ENCODE measurements at places on chromosomes 6 and 20.
A peak's percentile ranks its signal among the peaks of the same experiment; 100 is the strongest.

DNA sequence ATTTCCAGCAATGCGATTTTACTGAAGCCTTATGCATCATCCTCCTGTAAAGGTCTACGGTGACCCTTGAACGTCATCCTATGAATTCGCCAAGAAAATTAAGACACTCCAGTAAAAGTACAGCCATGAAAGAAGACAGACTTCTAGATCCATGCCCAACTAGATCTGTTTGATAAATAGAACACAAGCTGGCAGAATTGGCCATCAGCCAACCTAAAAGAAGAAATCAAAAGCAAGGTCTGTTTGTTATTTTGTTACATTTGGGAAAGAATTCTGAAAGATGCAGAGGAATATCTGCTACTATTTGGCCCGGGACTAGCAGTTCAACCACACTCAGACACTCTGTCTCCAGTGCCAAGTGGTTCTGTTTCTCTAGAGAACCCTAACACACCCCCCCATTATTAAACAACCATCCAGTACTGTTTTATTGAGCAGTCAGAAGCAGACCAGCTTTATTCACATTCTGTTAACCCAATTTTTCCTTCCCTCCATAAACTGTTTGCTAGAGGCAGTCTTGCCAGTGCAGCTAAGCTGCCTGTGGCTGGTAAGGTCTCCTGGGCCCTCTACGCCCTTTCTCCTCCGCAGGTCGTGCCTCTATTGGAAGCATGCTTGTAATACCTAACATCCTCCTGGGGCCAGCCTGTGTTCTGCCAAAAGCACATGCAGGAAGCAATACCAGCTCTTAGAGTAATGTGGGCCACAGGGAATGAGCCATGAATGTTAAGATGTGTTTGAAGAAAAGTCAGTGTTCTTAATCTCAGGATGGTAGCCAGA is 30.7 kb downstream of the LY86 start:
- DNase-seq = no peak

DNA sequence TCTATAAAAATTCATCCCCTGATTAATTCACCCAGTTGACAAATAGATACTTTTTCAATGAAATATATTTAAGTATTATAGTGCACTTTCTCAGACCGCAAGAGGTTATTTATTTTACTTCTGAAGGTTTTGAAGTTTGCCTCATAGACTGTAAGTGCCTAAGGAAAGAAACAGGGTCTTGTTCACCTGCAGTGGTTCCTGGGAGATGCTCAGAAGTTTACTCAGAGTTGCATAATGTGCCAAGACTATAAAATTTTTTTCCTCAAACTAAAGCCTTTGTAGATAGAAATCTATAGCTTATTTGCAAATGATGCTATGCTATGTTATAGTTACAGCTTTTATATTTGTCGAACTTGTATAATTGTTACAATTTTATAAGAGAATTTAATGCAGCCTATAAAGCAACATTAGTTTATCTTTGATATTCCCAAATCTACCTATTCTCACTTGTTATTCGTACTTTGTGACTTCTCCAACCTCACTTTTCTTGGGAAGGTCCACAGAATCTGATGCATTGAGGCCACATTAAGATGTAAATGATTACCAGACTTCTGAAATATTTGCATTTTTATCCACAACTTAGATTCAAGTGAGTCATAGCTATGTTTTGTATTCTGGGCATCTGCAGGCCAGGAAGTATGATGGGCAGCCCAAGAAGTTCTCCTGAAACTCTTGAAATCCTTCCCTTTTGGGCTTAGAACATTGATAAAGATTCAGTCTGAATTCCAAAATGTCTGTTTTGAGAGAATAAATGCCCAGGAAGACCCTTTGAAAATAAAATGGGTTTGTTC is 35.7 kb downstream of the KCNQ5 start:
- peak; percentile 44 for DNase-seq

GRCh38 chr6:30113003-30113759 is at the start of gene TRIM31:
TSS of gene TRIM31 (minus strand) at chr6:30113090. CDS start at chr6:30112805, 285 bp downstream.
- DNase-seq = no peak

- DNase-seq = peak; percentile 59
Observed at GRCh38 chr20:62143957-62144825, 622 bp downstream of the SS18L1 start.

- DNase-seq = peak; percentile 11
Observed at GRCh38 chr20:46202766-46203509, 84.8 kb downstream of the CD40 start.

GRCh38 chr6:35071347-35071994 is 69.7 kb downstream of the TCP11 start:
- no peak for DNase-seq

GRCh38 chr20:60518022-60518421 is 559.8 kb downstream of the CDH26 start:
- DNase-seq = no peak

- no peak for DNase-seq
Observed at GRCh38 chr20:1959156-1959555, 34.7 kb downstream of the PDYN start.

- no peak for DNase-seq
Observed at GRCh38 chr6:139184047-139184446, 49.2 kb downstream of the HECA start.

DNA sequence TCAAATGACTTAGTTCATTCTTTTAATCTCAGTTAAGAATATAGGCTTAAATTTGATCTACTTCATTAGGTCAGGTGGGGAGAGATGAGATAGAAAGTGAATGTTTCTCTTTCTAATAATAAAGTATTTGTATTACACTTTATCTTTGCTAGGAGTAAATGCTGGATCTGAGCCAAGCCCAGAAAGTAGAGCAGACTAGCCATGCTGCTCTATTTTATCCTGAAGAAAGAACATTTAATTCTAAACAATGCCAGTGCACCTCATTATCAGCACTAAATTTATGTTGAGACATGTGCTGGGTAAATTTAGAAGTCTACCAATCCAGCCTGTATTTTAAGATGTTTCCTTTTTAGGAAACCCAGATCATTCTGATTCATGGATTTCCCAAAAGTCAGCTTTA is 43.5 kb downstream of the AKIRIN2 start:
- peak; percentile 58 for DNase-seq

DNA sequence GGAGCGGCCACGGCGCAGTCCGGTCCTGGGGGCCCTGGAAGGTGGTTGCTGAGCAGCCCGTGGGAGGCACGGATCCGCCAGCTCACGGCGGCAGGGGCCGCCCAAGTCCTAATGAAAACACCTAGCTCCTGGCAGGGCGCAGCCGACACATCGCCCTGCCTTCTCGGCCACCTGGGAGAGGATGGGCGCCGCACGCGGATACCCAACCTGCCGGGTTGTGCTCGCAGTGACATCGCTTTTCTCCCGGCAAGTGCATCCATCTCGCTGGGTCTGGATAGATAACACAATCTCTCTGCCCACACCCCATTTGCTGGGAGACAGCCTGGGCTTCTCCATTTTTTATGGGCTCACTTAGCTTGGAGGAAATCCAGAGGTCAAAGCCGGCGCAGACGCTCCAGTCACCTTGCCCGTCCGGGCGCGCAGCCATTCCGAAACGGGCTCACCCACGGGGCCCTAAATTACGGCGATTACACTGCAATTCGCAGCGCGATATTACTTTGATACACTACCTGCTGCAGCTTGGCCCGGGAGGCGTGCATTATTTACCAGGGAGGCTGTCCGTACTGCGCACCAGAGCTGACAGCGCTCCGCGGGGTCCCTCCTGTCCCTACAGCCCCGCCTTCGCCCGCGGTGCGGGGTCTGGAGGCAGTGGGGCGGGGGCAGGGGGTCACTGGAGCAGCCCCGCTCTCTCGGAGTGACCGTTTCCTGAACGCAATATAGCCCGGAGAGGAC is 36.2 kb upstream of the CCDC167 start:
- DNase-seq = no peak

DNA sequence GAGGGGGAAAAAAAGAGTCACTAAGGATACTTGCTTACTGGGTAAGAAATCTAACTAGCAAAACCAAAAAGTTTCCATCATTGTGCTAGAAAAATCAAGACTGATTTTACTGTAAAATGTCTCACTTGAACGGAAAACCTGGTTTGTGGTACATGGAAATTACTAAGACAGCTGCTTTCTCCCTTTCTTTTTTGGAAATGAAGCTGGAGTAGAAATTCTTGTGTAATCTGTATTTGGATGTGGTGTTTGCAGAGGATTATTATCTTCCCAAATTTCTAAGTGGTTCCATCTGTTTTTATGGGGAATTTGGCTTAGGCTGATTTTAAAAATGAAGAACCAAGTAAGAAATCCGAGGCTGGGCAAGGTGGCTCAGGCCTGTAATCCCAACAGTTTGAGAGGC is 20.4 kb downstream of the EPB41L2 start:
- DNase-seq = peak; percentile 87

GRCh38 chr20:19807946-19808330 is 49.9 kb downstream of the RIN2 start:
- no peak for DNase-seq

- no peak for DNase-seq
Observed at GRCh38 chr6:157531169-157531985, 150.4 kb downstream of the ZDHHC14 start.

DNA sequence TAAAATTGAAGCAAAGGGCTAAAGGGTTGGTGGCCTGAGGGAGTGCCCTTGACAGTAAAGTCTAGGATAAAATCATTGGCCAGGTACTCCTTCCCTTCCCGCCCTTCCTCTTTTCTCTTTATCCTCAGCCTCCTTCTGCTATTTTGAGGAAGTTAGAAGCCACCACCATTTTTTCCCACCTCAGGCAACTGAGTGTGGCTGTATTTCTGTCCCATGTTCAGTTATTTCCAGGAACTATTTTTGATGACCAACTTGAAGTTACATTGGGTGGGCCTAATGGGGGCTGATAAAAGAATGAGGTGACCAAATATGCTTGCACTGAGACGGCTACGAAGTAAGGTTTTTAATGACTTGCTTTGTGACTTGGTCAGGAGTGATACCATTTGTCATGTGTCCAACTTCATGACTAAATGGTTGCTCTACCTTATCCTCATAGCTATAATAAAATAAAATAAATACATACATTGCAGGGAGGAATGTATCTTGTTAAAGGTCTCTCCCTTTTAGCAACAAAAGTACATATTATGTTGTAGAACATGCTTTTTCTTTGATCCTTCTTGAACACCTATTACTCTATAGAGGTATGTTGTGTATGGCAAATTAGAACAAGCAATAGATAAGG is 12.0 kb downstream of the PTPN1 start:
- no peak for DNase-seq

GRCh38 chr6:144898052-144898689 is 613.0 kb downstream of the UTRN start:
- peak; percentile 36 for DNase-seq

DNA sequence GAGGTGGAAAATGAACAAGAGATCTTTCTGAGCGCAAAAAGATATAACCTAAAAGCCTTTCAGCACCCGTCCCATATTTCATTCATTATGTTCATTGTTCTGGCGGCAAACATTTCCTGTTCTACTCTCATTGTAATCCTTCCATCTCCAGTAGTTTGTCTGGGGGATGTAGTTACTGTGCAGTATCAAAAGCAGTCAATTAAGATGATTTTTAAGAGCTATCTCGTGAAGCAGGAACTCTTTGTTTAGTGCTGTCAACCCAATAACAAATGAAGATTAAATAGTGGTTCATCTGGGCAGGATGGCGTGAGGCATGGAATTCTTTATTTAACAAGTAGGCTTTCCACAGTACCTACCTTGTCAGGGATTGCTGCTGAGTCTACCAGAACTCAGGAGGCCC is 876.7 kb downstream of the HACE1 start:
- DNase-seq = no peak

- DNase-seq = no peak
Observed at GRCh38 chr6:74250161-74250818, 554.3 kb downstream of the CD109 start.

- DNase-seq = no peak
Observed at GRCh38 chr6:4849226-4850022, 73.2 kb downstream of the CDYL start.

GRCh38 chr20:37407573-37408002 is 61.6 kb downstream of the SRC start:
- peak; percentile 38 for DNase-seq

DNA sequence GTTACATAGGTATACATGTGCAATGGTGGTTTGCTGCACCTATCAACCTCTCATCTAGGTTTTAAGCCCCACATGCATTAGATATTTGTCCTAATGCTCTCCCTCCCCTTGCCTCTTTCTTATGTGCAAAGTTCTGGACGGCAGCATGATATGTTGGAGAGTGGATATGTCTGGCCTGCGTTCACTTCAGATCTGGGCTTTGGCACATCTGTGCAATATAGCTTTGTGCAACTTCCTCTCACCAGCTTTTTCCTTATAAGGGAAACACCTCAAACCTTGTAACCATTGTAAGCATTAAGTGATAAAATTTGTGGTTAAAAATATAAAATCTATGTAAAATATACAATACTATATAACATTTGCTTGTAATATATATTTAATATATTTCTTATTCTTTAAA is 288.0 kb downstream of the PHACTR1 start:
- no peak for DNase-seq

- DNase-seq = peak; percentile 95
Observed at GRCh38 chr6:31664790-31665500, at the start of gene GPANK1. TSS of gene GPANK1 (minus strand) at chr6:31664997. CDS start at chr6:31664478, 519 bp downstream.

GRCh38 chr6:38220069-38220723 is 400.7 kb downstream of the ZFAND3 start:
- no peak for DNase-seq

DNA sequence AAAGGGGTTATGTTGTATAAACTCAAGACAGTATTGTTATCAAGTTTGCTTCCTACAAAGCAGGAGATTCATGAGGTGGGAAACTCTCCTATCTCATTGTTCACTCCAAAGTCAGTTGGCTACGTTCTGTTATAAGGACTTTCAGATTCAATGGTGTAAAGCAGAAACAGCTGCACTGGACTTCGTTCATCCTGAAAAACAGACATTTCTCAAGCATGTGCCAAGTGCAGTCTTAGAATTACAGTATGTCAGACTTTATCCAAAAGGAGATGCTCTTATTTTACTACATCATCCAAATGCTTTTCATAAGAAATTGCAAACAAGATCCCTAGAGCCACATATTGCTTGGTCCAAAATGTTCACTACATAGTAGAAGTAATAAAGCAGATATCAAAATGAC is 14.9 kb downstream of the COL21A1 start:
- peak; percentile 46 for DNase-seq

GRCh38 chr20:3749689-3750531 is 17.4 kb downstream of the HSPA12B start:
- DNase-seq = no peak

DNA sequence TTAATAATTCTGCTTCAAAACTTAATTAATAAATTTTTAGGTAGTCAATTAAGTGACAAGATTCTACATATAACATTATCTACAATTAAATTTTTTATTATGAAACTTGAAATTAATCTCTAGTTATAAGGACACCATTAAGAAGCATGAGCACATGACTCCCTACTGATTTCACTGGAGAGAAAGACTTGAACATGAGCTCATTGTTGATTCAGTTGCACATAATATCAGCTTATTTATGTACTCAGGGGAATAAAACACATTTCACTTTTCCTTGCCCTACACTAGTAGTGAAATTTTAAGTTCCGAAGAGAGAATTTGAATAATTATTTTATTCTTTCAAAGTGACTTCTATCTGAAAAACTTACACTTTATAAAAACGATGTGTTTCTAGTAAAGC is 370.2 kb upstream of the EPHA7 start:
- DNase-seq = peak; percentile 19

GRCh38 chr20:18853216-18853615 is 39.6 kb downstream of the SCP2D1 start:
- DNase-seq = no peak

All from fibroblast of the aortic adventitia (primary cell).